ENCODE measurements at places on chromosomes 13 and 19. TPM values are rescaled to one million over a fixed set of nuclear protein-coding genes. Genes with fewer than 3 reads are reported as not detected.

Gene KXD1
- total RNA-seq: 66.5 TPM

Gene FOSB
- 11.1 TPM for total RNA-seq

Gene CPAMD8
- total RNA-seq: 0.96 TPM

Gene GRK1
- not detected for total RNA-seq

Gene TRPC4
- total RNA-seq: under 0.01 TPM

Gene STARD13
- 0.85 TPM for total RNA-seq

Gene FOXA3
- total RNA-seq: 0.24 TPM

Gene URAD
- total RNA-seq: not detected

Gene SPRY2
- total RNA-seq: 4.5 TPM

Gene TEX101
- total RNA-seq: not detected

Gene CDX2
- not detected for total RNA-seq

Gene NLRP9
- not detected for total RNA-seq

Gene SHISA2
- 49.9 TPM for total RNA-seq

Gene ATP4A
- total RNA-seq: not detected

Gene ZNF320
- total RNA-seq: 17.1 TPM

Gene CLEC17A
- total RNA-seq: not detected

Gene ZNF610
- total RNA-seq: 2.2 TPM

Gene PNMA8A
- 2.3 TPM for total RNA-seq

Gene IGFL3
- not detected for total RNA-seq

Gene CBARP
- 4.0 TPM for total RNA-seq

Gene HSH2D
- 0.96 TPM for total RNA-seq

Gene CLDN10
- 1.7 TPM for total RNA-seq

Gene CLDND2
- total RNA-seq: not detected

Gene LGI4
- under 0.01 TPM for total RNA-seq

Gene TMEM238
- total RNA-seq: 24.3 TPM

Gene ZSWIM9
- total RNA-seq: 1.7 TPM

Gene EBI3
- not detected for total RNA-seq

Gene LIPE
- 4.1 TPM for total RNA-seq

Gene UGGT2
- 26.6 TPM for total RNA-seq

Gene ZFP36
- 5.8 TPM for total RNA-seq

Gene MIER2
- total RNA-seq: 31.8 TPM

Gene METTL21C
- total RNA-seq: not detected

Gene CEACAM19
- total RNA-seq: 1.7 TPM

Gene SYT5
- total RNA-seq: 0.72 TPM

Gene LSR
- total RNA-seq: 45.0 TPM

Gene CD22
- not detected for total RNA-seq

Gene MBD3L3
- total RNA-seq: not detected

Gene IGFLR1
- not detected for total RNA-seq

Gene KLK2
- not detected for total RNA-seq

Gene FLT1
- total RNA-seq: not detected

Gene SUPT20H
- total RNA-seq: 30.1 TPM

Gene ATP1A3
- not detected for total RNA-seq

Gene ZNF723
- total RNA-seq: not detected

Gene RASAL3
- total RNA-seq: not detected

Gene HCST
- not detected for total RNA-seq

Gene ZNF677
- total RNA-seq: 17.5 TPM

Gene CYP2F1
- not detected for total RNA-seq

Data from tracheal epithelial cell (primary cell).